Small intestine (tissue), 16 donors: ENCODE measurements at places on chromosomes 12 and 14.

DNA sequence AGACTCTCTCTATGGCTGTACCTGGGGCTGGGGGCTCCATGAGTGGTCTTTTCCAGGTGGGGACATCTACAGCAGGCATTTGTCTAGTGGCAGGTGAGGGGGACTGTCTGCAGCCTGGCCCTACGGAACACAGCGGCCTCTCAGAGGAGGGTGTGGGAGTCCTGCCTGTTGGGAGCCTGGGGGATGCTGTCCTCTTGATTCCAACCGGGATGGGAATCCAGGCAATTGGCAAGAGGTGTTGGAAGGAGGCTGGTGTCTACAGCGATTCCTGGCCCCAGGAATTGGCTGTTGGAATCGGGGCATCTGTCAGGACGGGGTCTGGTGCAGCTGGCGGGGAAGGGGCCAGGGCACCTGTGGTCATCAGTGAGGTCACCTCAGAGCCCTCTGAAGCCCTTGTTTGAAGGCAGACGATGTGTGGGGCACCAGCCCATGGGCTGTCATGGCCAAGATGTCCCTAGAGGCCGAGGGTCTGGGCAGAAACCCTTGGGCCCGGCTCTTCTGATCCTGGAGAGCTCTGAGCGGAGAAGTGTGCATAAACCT lies 386.3 kb downstream of the TMEM121 start:
- no peak for DNase-seq

DNA sequence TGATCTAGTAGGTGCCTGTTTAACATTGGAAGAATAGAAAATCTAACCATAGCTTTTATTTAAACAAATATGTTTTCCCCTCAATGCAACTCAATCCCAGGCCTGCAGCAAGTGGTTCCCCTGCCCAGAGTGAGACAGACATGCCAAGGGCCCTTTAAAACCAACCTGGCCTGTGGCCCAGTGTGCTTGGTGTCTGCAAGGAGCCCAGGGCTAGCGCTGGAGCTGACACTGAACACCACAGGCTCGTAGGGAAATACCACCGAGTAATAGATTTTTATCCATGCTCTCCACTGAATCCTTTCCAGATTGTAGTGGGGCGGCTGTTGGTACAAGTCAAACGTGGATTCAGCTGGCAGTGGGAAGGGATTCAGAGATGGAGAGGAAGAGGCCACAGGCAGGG lies 95.6 kb upstream of the NRXN3 start:
- DNase-seq = no peak

DNA sequence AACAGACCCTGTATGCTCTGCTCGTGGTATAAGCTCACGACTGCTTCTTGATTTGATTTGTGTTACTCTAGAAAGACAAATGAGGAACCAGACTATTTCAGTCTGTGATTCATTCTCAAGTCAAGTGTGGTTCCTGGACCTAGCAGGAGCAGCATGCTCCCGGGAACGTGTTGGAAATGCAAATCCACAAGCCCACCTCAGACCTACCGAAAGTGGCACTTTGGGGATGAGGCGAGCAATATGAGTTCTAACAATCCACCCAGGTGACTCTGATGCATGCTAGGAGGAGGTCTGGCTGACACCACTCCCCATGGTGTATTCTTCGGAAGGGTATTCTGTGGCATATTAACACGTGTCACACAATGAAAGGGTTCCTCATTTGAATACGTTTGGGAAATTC lies 59.5 kb upstream of the TMX1 start:
- DNase-seq = no peak

- DNase-seq = peak; percentile 60
Measured at GRCh38 chr12:109744986-109745942, 31.6 kb downstream of the FAM222A start.

DNA sequence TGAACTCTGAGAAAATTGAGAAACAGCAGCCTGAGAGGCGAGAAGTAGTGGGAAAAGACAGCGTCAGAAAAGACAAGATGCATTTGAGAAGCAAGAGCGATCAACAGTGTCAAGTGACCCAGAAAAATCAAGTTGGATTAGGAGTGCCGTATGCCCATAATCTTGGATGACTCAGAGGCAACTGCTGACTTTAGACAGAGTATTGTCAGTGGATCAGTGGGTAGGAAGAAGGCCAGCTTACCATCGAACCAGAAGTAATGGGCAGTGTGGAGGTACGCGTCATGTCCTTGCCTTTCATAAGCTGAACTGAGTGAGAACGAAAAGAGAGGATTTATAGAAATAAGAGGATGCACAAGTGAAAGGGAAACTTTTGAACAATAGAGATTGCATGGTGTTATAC lies 151.0 kb upstream of the NAV3 start:
- DNase-seq = no peak

DNA sequence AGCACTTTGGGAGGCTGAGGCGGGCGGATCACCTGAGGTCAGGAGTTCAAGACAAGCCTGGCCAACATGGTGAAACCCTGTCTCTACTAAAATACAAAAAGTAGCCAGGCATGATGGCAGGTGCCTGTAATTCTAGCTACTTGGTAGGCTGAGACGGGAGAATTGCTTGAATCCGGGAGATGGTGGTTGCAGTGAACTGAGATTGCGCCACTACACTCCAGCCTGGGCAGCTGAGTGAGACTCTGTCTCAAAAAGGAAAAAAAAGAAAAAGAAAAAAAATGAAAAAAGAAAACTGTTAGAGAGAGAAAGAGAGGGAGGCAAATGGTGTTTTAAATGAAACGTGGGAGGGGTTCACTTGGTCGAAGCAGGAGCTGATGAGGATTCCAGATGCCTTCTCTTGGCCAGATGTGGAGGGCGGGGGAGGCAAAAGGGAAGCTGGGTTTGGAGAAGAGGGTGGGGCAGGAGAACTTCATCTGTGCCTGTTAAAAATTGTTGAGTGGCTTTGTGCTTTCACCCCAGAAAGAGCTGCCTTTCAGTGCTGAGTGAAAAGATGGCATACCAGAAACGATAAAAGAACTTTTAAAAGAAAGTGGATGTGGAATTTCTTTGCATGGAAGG lies 1.1 kb downstream of the EMP1 start:
- no peak for DNase-seq

- DNase-seq = no peak
Measured at GRCh38 chr12:89977405-89978085, 268.9 kb upstream of the ATP2B1 start.

DNA sequence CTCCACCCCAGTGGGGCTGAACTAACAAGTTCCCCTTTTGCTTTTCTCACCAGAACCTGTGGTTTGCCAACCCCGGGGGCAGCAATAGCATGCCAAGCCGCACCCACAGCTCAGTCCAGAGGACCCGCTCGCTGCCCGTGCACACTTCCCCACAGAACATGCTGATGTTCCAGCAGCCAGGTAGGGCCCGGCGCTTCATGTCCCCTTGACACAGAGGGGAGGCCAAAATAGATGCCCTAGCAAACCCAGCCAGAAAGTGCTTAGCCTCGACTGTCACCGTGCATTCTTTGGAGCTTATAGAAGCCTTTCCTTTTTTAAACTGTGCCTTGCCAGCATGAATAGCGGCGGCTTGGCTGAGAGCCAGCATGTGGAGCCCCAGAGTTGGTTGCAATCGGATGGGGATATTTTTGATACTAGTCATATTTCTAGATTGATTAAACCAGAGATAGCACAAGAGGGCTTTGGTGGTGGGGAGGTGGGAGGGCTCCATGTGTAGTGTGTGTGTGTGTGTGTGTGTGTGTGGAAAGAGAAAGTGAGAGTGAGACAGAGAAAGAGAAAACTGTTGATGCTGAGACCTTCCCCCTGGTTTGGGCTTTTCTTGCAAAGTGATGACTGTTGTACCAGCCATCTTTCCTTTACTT lies 126.1 kb downstream of the GCH1 start:
- no peak for DNase-seq

DNA sequence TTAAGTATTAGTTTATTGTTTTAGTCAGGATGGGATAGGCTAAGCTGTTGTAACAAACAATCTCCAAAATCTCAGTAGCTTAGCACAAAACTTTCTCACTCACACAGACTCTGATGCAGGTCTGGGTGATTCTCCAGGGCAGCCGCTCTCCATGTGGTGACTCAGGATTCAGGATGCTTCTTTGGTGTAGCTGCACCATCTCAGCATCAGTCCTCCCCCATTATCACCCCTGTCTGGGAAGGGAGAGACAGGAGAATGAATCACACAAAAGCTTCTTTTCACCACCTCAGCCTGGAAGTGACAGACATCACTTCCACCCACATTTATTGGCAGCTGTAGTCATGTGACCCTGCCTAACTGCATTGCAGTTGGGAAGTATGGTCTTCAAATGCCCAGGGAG lies 142.3 kb downstream of the DICER1 start:
- no peak for DNase-seq

DNA sequence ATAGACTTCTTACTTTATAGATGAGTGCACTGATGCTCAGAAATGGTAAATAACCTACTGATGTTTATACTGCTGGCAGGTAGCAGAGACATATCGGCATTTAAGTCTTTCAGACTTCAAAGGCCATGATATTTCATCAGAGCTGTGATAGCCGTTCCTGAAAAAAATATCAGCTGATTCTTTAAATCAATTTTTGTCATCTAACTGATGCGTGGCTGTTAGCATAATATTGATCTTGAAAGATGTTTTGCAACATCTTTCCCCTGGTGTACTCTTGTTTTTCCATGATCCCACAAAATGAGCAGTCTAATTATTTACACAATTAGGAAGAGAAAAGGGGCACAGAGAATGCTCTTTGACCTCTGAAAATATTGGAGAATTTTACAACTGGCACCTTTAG lies 1.6 kb upstream of the SLCO1B1 start:
- DNase-seq = no peak

DNA sequence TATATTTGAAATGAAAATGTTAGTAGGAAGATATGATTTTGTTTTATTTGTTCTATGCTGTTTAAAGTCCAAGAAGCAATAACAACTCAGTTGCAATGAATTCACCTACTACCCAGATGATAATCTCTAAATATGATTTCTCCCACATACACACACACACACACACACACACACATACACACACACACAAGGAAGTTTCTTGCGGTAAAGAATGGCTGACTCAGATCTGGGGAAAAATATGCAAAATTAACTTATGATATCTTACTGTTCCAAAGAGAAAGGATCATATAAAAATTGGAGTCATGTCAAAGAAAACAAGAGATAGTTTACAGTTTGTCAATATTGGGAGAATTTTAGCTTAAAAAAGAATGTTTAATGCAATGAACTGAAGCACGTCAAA lies 456.7 kb downstream of the SLC16A7 start:
- no peak for DNase-seq

GRCh38 chr14:78253986-78254385 lies 83.8 kb downstream of the NRXN3 start:
- no peak for DNase-seq

DNA sequence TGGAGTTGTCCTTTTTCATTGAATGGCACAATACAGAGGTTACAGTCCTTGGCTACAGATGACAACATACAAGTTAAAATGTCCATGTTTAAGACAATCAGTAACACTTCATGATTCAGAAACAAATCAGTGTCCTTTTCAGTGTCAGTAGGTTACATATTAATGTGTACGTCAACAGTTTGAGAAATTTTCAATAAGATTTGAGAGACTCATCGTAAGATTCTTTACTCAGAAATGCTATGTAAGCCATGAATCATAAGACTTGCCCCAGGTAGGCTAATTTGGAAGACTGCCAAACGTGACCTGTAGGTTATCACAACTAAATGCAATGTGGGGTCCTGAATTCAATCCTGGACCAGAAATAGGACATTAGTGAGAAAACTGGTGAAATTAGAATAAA lies 3.5 kb downstream of the RDH12 start:
- DNase-seq = no peak

- peak; percentile 31 for DNase-seq
Measured at GRCh38 chr12:108694812-108695278, 36.5 kb downstream of the CORO1C start.

DNA sequence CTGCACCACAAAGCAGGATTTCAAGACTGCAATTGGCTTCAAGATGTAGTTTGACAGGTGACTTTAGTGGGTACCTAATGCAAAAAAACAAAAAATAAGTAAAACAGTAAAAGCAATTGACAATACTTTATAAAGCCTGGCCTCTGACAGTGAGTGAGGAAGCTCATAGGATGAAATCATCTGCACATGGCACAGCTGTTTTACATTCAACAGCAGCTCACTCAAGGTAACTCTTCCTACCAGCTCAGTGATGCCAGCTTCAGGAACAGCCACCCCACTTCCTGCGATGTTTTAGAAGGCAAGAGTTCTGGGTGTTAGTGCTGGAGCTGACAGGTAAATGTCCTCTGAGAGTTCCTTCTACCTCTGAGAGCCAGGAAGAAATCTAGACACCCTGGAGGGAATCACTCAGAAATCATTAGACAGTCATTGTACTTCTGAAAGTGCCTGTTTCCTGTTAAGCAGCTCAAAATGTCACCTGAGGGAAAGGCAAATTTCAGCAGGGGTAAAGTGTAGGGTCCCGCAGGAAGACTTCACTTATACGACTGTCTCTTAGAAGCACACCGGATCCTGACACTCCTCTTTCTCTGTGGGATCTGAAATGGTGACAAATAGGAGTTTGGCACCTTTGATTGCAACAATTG lies 99.9 kb downstream of the FOXN3 start:
- no peak for DNase-seq

DNA sequence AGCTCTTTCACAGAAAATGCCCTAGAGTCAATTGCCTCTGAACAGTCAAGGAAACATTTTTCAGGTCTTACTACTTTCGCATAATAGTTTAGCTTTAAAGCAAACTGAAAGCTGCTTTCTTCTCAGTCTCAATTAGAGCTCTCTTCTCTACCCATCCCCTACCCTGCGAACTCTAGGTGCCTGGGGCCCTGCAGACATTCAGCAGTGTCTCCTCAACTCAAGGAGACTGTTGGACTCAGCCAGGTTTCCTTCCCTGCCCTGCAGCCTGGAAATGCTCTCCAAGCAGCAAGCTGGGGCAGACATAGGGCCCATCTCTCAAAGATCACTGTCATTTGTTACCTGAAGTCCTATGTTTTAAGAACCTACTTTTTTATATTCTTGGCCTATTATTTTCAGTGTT lies 312.5 kb upstream of the PRICKLE1 start:
- DNase-seq = no peak

DNA sequence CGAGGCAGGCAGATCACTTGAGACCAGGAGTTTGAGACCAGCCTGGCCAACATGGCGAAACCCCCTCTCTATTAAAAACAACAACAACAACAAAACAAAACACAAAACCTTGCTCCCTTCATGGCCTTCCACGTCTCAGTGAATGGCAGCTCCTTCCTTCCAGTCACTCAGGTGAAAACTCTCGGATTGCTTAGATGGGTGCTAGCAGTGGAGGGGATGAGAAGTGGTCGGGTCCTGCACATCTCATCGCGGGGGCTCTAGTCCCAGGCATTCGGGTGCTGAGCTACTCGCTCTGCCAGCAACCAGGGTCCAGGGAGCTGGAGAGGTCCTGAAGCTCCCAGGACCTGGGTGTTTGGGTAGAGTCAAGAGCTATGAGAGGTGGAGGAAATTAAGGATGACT lies 7.7 kb downstream of the SLC6A13 start:
- no peak for DNase-seq

GRCh38 chr14:100652744-100653143 lies 65.5 kb upstream of the BEGAIN start:
- DNase-seq = no peak

GRCh38 chr12:94272280-94272679 lies 123.9 kb downstream of the PLXNC1 start:
- no peak for DNase-seq

- DNase-seq = no peak
Measured at GRCh38 chr12:3313066-3313465, 177.9 kb upstream of the PRMT8 start.

GRCh38 chr14:52919971-52920370 lies 30.9 kb downstream of the FERMT2 start:
- DNase-seq = peak; percentile 55

GRCh38 chr14:104309657-104310369 lies 171.4 kb downstream of the KIF26A start:
- no peak for DNase-seq

- peak; percentile 55 for DNase-seq
Measured at GRCh38 chr12:168763-169525, 45.0 kb downstream of the SLC6A12 start.
